NCI-H69 (cell line): ENCODE measurements at places on chromosomes 7 and 10.

GRCh38 chr7:45987521-45988290 lies 66.6 kb upstream of the IGFBP3 start:
- no peak for DNase-seq

GRCh38 chr7:98467570-98468312 lies 66.9 kb upstream of the BAIAP2L1 start:
- no peak for DNase-seq

- DNase-seq = peak; percentile 99
These were observed 37.8 kb upstream of the GARS1 start for GRCh38 chr7:30556840-30557239.

DNA sequence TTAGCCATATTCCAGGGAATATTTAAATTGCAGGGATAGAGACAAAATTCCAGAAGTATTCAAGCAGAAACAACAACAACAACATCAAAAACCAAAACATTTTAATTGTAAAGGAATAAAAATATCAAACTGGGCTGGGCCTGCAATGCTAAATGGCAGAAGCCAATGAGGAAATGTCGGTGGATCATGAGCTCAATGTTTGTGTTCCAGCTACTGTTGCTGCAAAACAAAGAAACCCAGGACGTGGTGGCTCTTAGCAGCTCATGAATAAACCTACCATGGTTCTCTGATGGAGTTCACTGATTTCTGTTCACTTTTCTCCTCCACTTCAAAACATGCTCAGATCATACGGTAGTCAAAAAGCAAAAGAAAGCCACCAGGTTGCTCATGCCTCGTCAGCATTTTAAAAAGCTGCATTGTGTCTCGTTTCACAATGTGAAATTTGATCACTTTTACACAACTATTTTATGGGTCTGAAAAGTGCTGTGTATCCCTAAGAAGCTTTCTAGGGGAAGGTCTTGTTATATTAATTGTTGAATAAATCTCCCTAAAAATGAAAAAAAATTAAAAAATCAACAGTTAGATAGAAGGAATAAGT lies 54.0 kb downstream of the ASNS start:
- no peak for DNase-seq

DNA sequence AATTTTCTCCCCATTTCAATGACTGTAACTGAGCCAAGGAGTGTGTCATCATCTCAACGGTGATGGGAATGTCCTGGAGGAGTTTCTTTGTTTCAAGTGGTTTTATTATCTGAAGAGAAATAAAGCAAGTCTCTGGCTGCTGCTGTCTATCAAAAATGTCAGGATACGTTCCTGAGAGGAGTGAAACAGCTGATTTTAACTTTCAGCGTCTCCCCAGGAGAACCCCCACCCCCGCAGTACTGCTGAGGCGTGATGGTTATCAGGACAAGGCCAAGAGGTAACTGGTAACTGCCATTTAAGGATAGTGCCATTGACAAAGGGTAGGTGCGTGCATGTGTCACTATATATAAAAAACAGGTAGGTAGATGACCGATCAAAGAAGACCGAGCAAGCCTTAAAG lies 70.3 kb upstream of the LRGUK start:
- no peak for DNase-seq

GRCh38 chr7:157513162-157513621 lies 176.4 kb downstream of the DNAJB6 start:
- no peak for DNase-seq

DNA sequence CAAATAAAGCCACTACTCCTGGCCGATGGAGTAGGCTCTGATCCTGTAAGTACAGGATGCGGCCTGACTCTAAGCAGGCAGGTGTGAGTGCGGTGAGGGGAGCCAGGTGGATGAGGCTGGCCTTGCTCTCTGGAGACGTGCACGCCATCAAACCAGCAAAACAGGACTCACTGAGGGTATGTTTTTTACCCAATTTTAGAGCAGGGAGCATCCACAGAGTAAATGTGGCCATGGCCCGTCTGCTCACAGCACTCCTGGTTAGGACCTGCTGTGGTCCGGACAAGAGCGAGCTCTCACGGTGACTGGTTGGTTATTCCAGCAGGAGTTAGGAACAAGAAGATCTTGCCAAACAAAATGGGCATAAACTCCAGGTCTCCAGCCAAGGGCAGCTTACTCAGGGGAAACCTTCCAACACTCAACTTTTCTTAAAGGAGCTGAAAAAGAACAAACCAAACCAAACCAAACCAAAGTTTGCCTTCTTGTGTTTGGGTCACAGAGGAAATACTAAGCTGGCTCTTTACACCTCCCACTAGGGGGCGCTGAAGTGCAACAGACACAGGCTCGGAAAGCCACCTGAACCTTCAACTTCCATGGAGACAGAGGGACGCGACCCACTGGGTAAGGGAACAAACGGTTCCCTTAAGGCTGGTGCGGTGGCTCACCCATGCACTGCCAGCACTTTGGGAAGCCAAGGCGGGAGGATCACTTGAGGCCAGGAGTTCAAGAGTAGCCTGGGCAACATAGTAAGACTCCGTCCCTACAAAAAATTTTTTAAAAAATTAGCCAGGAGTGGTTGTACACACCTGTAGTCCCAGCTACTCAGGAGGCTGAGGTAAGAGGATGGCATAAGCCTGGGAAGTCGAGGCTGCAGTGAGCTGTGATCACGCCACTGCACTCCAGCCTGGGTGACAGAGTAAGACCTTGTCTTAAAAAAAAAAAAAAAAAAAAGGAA lies 122.4 kb downstream of the CLEC2L start:
- peak; percentile 92 for DNase-seq

GRCh38 chr10:29089091-29089490 lies 199.8 kb upstream of the LYZL1 start:
- DNase-seq = no peak

GRCh38 chr7:93315896-93316295 lies 83.7 kb downstream of the VPS50 start:
- no peak for DNase-seq

- peak; percentile 100 for DNase-seq
These were observed 141.0 kb downstream of the PRKAG2 start for GRCh38 chr7:151735851-151736402.

DNA sequence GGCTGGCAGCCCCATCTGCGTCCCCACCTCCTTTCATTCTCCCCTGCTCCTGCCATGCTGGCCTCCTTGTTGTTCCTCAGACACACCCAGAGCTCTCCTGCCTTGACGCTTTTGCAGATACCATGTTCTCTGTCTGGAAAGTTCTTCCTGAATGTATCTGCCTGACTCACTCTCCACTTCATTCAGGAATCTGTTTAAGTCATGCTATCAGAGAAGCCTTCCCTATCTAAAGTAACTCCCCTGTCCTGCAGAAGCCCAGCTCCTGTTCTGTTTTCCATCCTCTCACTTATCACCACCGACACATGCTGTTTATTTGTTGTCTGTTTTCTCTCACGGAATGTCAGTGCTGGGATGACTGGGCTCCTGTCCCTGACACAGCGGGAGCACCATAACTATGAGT lies 82.0 kb downstream of the AFAP1L2 start:
- DNase-seq = no peak

- DNase-seq = peak; percentile 70
These were observed 402 bp upstream of the TMEM168 start for GRCh38 chr7:112790586-112791003.

- no peak for DNase-seq
These were observed 87.8 kb upstream of the LRRC4 start for GRCh38 chr7:128119036-128119435.

DNA sequence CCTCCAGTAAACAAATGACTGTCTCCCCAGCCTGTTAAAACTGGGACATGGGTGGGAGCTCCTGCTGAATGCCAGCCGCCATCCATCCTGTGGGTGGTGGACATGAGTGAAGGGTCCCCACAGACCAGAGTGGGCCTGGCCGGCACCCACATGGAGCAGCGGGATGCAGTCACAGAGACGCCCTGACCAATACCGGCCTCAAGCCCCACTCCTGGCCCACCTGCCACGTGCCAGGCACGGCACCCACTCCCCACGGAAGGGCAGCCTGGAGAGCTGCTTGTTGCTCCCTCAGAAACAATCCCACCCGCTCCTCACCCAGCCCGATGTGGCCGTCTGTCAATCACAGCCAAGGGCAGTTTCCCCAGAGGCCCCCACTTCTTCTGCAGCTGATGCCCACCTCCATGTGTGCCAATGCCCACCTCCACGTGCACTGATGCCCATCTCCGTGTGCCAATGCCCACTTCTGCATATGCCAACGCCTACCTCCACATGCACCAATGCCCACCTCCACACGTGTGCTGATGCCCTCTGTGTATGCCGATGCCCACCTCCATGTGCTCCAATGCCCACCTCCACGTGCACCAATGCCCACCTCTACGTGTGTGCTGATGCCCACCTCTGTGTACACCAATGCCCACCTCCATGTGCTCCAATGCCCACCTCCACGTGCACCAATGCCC lies 42.8 kb upstream of the DNAAF5 start:
- no peak for DNase-seq
